CD4-positive, alpha-beta T cell (primary cell): ENCODE measurements at places on chromosomes 3 and 15. TPM values are rescaled to one million over a fixed set of nuclear protein-coding genes. Genes with fewer than 3 reads are reported as not detected.

GRCh38 chr3:134197681-134198261, 52.9 kb downstream of the RYK start:
- H3K4me3 ChIP-seq = no peak overlapping the region
- no peak for DNase-seq
- H3K4me1 ChIP-seq = no peaks in the 10 kb centered on the region
- no peaks in the 10 kb centered on the region for H3K27me3 ChIP-seq
- peaks cover 50% of the 10 kb centered on the region for H3K36me3 ChIP-seq

GRCh38 chr15:64855205-64855975, 13.7 kb downstream of the PLEKHO2 start:
- no peaks in the 10 kb centered on the region for H3K27me3 ChIP-seq
- H3K27ac ChIP-seq = no peak overlapping the region
- H3K4me3 ChIP-seq = no peak overlapping the region
- peaks cover 89% of the 10 kb centered on the region for H3K36me3 ChIP-seq

DNA sequence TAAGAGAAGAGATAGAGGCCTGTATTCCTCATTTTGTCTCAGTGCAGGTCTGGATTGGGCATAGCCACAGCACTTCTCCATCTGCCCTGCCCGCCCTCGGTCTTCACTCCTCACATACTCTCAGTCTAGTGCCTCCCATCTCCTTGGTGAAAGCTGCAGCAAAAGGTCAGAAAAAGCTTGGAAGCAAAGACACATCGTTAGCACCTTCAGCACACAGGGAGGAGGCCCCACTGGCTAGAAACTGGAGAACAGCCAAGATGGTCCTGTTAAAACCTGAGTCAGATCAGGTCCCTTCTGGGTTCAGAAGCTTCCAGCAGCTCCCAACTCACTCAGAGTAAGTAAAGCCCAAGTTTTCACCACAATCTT, 1.6 kb upstream of the KLF15 start:
- no peak for DNase-seq
- no peaks in the 10 kb centered on the region for H3K36me3 ChIP-seq
- H3K4me1 ChIP-seq = peaks cover 24% of the 10 kb centered on the region
- H3K27me3 ChIP-seq = peaks cover 45% of the 10 kb centered on the region

ZIC1 gene
- total RNA-seq = not detected

DNA sequence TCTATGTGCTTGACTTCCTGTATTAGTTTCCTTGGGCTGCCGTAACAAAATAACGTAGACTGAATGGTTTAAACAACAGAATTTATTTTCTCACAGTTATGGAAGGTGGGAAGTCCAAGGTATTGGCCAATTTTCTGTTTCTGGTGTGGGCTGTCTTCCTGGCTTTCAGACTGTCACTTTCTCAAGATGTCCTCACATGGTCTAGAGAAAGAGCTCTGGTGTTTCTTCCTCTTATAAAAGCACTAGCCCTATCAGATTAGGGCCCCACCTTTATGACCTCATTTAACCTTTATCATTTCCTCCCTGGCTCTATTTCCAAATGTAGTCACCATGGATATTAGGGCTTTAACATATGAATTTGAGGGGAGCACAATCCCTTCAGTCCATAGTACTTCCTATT, 54.6 kb downstream of the SPRED1 start:
- H3K27ac ChIP-seq = no peak overlapping the region
- H3K27me3 ChIP-seq = no peaks in the 10 kb centered on the region
- DNase-seq = no peak
- no peaks in the 10 kb centered on the region for H3K36me3 ChIP-seq

GRCh38 chr3:45954306-45954705, 11.0 kb downstream of the CXCR6 start:
- peaks cover 93% of the 10 kb centered on the region for H3K36me3 ChIP-seq
- DNase-seq = no peak
- no peak overlapping the region for H3K4me3 ChIP-seq
- H3K27me3 ChIP-seq = no peaks in the 10 kb centered on the region
- H3K4me1 ChIP-seq = peaks cover 59% of the 10 kb centered on the region

DNA sequence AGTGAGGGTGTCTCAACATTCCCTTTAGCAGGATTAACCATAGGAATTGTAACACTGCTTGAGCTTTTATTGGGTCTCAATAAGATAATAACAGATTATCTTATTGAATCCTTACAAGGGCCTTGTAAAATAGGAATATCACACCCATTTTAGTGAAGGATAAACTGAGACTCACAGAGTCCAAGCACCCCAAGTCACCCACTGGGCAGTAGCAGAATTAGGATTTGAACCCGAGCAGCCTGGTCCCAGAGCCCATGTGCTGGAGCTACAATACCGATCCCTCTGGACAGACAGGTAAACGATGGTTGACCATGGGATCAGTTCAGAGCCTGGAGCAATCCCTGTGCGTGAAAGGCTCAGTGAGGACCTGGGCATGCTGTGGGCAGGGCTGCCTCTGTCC, 56.3 kb upstream of the MRPS22 start:
- no peak overlapping the region for H3K4me3 ChIP-seq
- no peaks in the 10 kb centered on the region for H3K36me3 ChIP-seq
- no peaks in the 10 kb centered on the region for H3K27me3 ChIP-seq
- no peaks in the 10 kb centered on the region for H3K4me1 ChIP-seq
- no peak overlapping the region for H3K27ac ChIP-seq
- no peak for DNase-seq

RASGRP1 gene
- total RNA-seq = 69.7 TPM
